ENCODE measurements at places on chromosomes 6 and 20.

DNA sequence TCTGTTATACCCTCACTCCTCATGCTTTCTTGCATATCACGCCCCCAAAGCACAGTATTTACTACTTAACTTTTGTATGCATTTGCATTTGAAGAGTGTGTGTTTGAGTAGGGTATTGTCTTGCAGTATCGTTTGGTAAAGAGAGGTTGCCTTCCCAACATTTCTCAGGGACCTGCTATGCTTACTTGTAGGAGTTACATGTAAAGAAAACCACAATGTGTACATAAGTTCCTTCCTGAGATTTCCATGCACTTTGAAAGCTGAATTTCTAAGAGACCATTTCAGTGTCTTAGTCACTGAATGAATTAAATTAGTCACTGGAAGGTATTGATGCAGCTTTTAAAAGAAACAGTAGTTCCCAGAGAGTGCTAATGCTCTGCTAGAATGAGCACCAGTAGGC lies 159.3 kb upstream of the LAMA2 start:
- no peak for DNase-seq

DNA sequence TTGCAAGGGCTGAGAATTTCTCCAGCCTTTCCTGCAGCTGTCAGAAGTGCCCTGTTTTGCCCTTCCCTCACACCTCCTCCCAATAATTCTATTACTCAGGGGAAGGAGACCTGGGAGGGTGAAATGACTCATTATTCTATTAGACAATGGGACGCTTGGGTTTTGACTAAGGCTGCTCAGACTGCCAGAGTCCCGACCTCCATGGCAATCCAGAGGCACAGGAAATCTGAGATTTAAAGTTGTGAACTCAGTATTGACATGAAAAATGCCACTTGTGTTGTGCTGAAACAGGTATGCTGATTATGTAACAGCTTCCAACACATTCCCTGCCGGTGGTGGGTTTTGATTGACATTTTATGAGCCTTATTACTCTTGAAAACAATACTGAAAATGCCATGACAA lies 625.9 kb upstream of the FLRT3 start:
- DNase-seq = no peak

- DNase-seq = no peak
Observed at GRCh38 chr20:40717343-40717865, 28.4 kb upstream of the MAFB start.

DNA sequence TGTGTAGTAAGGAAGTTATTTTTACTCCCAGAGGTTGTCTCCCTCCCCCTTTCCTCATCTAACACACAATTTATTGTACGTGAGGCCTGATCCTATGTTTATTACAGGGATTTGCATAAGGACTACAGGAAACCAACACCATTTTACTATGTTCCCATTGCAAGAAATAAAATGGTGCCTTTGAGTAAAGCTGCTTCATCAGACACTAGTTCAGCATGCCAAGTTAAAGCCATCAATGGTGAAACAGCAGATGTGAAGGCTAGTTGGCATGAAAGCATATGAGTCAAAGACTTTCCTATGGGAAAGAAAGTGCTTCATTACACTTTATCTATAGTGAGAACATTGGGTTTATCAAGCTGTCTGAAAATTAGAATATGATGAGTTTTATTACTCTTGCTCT lies 543.0 kb downstream of the GRIK2 start:
- no peak for DNase-seq

DNA sequence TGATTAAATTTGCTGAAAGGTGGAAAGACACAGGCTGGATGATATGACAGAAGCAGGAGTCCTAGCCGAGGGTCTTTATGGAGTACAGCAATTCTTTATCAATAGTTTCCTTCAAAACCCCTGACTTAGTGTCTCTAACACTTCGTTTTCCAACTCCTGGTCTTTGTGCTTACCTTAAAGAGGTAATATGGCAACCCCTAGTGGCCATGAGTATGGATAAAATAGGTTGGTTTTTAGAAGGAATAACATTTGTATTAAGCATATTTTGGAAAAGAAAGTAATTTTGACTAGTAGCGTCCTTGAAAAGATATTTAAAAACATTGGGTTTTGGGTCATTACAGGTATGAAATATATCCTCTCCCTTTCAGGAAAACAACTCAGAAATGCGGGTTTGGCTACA lies 51.9 kb downstream of the VGLL2 start:
- DNase-seq = no peak

DNA sequence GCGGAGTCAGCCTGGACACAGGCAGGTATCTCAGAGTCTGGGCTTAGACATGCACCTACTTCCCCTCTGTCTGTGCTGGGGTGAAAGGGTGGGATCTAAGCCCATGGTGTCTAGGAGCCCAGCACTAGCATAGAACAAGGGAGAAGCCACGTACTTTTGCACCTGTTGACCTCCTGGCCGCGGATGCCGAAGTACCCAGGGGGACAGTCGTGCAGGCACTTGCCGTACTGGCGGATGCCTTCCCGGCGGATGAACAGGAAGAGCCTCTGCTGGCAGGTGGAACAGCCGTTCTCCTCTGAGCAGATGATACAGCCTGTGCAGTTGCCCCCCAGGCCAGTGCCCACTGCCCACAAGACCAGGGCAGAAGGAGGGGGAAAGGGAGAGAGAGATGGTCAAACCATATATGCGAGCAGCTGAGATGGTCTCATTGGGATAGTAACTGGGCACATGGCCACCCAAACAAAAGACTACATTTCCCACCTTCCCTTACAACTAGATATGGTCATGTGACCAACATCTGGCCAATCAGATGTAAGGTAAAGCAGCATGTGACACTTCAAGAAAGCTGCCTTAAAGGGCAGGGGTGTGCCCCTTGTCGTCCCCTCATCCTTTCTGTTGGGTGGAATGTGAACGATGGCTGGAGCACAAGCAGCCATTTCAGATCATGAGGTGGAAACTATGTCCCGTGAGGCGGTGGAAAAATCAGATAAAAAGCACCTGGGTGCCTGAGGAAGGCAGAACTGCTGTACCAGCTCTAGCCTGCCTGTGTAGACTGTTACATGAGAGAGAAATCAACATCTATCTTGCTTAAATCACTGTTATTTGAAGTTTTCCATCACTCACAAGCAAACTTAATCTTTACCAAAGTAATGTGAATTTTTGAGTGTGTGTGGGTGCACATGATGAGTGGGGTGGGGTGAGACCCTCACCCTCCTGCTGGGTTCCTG lies 34.0 kb downstream of the RSPO4 start:
- no peak for DNase-seq

GRCh38 chr20:43862438-43862837 lies 52.2 kb upstream of the TOX2 start:
- no peak for DNase-seq

DNA sequence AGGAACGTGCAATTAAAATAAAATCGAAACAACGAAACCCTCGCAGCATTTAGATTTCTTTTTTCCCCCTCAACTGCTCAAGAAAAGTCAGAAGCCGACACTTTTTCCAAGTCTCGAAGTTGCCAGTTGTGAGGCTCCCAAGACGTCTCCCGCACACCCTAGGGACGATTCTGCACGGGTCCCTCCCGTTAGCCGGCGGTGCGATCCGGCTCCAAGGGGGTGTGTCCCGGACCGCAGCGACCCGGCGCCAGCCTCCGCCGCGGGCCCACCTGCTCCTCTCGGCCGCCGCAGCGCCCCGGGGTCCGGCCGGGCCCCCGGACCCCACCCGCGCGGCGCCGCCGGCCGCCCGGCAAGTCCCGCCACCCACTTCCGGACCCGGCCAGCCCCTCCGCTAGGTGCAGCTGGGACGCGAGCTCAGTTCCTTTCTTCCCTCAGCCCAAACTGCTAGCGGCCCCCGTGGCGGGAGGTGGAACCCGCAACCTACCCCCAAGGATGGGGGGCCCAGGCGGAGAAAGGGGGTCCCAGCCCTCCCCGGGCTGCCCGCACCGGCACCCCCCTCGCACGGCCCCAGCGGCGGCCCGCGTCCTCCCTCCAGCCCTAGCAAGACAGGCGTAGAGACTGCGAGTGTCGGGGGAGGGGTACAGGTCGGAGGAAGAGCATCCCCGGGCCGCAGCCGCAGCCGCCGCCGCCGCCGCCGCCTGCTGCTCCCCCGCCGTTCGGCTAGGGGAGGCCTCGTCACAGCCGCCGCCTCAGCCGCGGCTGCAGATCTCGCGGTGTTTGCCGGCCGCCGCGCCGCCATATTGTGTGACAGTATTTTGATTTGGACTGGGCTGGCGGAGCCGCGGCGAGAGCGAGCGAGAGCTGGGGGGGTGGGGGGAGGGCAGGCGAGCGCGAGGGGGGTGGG lies 520 bp upstream of the TAB2 start:
- DNase-seq = peak; percentile 90

GRCh38 chr6:154864066-154864430 lies 130.8 kb downstream of the SCAF8 start:
- no peak for DNase-seq

- no peak for DNase-seq
Observed at GRCh38 chr6:30930506-30930905, 1.5 kb downstream of the SFTA2 start.

DNA sequence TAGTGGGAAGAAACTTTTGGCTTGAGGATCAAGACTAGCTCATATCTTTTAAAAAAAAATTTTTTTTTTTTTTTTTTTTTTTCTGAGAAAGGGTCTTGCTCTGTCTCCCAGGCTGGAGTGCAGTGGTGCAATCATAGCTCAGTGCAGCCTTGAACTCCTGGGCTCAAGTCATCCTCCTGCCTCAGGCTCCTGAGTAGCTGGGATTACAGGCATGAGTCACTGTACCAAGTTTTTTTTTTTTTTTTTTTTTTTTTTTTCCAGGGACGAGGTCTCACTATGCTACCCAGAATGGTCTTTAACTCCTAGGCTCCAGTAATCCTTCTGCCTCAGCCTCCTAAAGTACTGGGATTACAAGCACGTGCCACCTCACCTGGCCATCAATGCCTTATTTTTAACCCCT lies 27.9 kb downstream of the GCLC start:
- DNase-seq = no peak

GRCh38 chr6:101537753-101538316 lies 144.3 kb downstream of the GRIK2 start:
- DNase-seq = no peak

GRCh38 chr6:138044458-138044857 lies 62.8 kb downstream of the PERP start:
- no peak for DNase-seq

DNA sequence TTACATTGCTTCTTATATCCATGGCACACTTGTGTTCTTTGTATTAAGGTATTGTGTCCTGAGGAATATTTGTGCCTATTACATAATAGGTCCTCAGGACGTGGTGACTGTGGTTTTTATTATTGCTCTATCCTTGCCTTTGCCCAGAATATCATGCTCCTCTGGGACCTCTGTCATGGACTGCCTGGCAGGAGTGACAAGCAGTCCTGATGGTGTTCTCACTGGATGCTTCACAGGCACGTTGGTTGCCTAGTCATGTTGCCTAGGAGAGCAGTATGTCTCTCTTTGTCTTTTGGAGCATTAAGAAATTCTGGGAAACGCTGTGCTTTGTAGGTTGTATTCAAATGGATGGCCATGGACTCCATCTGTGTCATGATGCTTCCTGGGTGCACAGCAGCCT lies 24.7 kb upstream of the MROH8 start:
- no peak for DNase-seq

GRCh38 chr20:20272686-20273085 lies 95.2 kb upstream of the INSM1 start:
- no peak for DNase-seq

- DNase-seq = no peak
Observed at GRCh38 chr6:158521759-158522158, 38.1 kb upstream of the TMEM181 start.

DNA sequence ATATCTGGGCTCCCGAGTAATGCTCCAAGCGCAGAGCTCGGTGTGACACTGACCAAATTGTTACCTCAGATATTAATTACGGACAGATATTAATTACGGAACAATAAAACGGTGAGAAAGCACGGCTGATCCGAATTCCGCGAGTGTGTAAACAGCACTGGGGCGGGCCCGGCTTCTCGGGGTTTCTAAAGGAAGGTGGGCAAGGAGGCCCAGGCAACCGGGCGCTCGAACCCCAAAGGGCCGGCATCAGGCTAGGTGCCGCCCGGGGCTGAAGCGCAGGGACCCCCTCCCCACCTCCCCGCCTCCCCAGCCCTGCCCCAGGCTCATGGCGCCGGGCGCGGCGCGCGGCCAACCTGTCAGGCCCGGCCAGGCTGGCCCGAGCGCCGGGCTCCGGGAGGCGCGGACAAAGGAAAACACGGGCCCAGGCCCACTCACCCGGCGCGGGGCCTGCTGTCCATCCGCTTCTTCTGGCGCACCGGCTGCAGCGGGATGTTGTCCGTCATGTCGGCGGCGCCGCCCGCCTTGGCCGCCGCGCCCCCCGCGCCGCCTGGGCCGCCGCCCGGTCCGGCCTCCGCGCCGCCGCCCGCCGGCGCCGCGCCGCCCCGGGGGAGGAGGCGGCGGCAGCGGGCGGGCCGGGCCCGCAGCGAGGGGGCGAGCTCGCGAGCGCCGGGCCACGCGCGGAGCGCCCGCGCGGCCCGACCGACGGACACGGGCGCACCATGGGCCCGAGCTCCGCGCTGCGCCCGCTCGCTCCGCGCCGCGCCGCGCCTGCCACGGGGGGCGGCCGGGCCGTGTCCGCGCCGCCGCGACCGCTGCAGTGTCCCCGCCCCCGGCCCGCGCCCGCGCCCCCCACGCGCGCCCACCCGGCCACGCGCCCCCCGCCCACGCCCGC lies at the start of gene ATP9A:
Gene ATP9A (minus strand): TSS at position 524 of the 892 bp plus-strand sequence. CDS start 21 bp downstream, at position 503.
- DNase-seq = no peak
